OCI-M1 (cell line): ENCODE measurements at places on chromosomes 7 and 10.

- no peak for DNase-seq
These were observed 77.4 kb downstream of the PPP1R17 start for GRCh38 chr7:31764462-31764861.

GRCh38 chr10:116810895-116811294 is 38.4 kb upstream of the ENO4 start:
- no peak for DNase-seq

GRCh38 chr7:363626-364025 is 73.7 kb downstream of the FOXL3 start:
- no peak for DNase-seq

GRCh38 chr10:32348297-32349198 is 1.6 kb upstream of the EPC1 start:
- no peak for DNase-seq

DNA sequence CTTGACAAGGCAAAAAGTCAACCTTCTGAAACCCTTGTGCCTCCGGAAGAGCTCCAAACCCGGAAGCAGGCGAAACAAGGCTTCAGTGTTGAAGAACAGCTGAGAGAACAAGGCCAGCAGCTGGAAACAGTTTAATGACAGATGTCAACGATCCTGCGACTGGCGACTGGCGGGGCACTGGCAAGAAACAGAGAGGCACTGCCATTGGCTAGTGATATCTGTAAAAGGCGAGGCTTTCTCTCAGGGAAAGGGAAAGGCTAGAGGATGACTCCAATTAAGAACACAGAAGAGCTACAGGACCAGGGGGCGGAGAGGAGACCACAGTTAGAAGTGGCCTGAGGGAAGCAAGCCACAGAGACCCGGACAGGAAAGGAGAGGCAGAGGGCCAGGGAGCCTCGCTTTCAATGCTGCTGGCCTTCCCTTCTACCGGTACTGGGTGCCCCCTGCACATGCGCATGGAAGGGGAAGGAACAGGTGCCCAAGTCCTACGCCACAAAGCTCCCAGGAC is 19.4 kb downstream of the ITGB1 start:
- no peak for DNase-seq

- no peak for DNase-seq
These were observed 438.8 kb downstream of the HTR7 start for GRCh38 chr10:90418869-90419652.

DNA sequence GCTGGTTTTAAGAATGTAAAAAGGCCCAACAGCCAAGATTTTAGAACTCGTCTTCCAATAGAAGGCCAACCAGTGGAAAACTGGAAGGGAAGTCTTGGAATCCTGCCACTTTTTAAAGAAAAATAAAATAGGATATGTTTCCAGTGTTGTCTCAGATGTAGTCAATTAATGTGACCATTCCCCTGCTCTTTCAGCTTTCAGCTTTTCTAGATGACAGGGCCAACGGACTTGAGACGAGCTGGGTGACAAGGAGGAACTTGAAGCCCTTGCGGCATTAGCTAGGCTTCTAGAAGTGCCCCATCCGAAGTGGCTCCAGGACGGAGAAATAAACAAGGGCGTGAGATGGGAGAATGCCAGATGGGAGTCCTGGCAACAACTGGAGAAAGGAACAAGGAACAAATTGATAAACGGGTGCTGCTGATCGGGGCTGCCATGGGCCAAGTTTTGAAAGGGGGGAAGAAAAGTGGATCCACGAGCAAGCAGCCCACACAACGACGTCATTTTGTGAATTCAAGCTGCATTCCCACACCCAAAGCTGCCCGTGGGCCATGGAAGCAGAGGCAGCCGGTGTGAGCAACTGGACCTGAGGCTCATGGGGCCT is 42.3 kb downstream of the CTBP2 start:
- DNase-seq = no peak

- DNase-seq = peak; percentile 39
These were observed 8.9 kb upstream of the TRIM8 start for GRCh38 chr10:102635377-102635776.

DNA sequence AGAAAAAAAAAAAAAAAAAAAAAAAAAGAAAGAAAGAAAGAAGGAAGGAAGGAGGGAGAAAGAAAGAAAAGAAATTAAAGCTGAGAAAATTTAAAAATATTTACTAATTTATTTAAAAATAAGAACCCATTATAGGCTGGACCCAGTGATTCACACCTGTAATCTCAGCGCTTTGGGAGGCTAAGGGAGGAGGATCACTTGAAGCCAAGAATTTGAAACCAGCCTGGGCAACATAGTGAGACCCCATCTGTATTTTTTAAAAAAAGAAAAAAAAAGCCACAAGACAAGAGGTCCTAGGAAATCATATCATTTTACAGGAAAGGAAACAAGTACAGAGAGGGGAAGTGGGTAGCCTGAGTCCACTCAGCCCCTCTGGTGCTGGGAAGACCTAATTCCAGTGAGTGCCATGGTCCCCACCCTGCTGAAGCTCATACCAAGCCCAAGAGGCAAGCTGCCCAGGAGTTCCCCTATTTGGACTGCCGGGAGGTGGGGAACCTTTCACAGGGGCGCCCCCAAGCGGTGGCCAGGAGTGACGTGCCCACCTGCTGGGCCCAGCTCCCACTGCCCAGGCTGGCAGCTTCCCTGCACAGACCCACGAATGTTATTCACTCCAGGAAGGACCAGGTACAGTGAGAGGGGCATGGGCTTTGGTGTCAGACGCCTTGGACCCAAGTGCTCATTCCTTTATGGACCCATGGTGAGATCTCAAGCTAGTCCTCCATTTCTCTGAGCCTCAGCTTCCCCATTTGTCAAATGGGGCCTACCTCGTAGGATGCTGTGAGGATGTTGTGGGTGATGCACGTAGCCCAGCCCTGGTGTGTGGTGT is 133.6 kb downstream of the ZMIZ1 start:
- DNase-seq = peak; percentile 67

GRCh38 chr10:110540031-110540430 is 27.5 kb upstream of the SMC3 start:
- no peak for DNase-seq

- peak; percentile 74 for DNase-seq
These were observed 105.0 kb downstream of the PHTF2 start for GRCh38 chr7:77903597-77903996.

DNA sequence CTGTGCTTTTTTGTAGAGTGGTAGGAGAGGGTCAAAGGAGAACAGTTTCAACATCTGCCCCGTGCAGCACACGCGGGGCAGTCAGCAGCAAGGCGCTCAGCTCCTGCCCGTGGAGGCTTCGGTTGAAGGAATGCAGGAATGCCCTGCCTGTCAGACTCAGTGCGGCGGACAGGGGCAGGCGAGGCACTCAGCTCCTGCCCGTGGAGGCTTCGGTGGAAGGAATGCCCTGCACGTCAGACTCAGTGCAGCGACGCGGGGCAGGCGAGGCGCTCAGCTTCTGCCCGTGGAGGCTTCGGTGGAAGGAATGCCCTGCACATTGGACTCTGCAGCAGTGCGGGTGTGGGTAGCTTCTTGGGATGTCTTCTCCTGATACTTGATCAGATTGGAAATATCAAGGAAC is 37.0 kb downstream of the PPP2R2D start:
- DNase-seq = no peak

GRCh38 chr10:102419269-102420180 is 940 bp upstream of the PSD start:
- DNase-seq = peak; percentile 76

- no peak for DNase-seq
These were observed 58.5 kb upstream of the UBE3C start for GRCh38 chr7:157080111-157080730.

- DNase-seq = no peak
These were observed 149.3 kb downstream of the RNF133 start for GRCh38 chr7:122549578-122549977.

GRCh38 chr10:24920907-24921881 is 31.2 kb downstream of the PRTFDC1 start:
- peak; percentile 93 for DNase-seq

GRCh38 chr7:106071356-106071998 is 40.6 kb downstream of the SYPL1 start:
- DNase-seq = peak; percentile 56

GRCh38 chr10:71927776-71928592 is 36.2 kb upstream of the CHST3 start:
- no peak for DNase-seq

- no peak for DNase-seq
These were observed 8.4 kb downstream of the DBNL start for GRCh38 chr7:44052771-44053365.

DNA sequence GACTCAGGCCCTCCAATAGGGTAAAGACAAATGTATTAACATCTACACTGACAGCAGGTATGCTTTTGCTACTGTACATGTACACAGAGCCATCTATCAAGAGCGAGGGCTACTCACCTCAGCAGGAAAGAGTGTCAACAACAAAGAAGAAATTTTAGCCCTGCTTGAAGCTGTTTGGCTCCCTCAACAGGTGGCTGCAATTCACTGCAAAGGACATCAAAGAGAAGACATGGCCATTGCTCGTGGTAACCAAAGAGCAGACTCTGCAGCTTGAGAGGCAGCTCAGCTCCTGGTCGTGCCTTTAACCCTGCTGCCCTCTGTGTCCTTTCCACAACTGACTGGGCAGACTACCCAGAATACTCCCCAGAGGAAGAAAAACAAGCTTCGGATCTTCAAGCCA is 5.1 kb downstream of the AKR1B15 start:
- DNase-seq = no peak

DNA sequence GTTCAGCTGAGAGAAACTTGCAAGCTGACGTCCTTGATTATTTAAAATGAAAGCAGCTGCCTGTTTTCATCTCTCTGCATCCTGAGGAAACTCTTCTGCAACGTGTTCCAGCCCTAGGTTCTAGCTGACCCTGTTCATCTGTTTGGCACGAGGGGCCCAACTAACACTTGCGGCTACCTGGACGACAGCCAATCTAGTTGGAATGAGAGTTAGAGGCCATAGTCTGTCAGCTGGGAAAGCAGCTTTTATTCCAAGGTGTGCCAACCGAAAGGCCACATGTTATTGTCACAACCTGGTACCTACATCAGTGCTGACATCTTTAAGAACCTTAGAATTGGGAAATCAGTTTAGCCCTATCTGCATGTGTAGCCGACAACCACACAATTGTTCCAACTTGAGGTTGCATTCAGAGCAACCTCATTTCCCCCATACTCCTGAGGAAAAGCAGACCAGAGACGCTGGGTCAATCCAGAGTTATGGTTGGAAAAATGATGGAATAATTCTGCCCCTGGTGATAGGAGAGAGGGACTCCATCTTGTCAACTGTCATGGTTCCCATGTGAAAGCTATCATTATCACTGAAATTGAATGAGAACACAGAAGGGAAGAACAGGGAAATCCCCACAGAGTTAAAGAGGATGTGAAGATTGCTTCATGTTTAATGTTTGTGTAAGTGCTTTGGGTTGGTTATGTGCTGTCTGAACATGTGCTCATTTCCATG is 121.6 kb downstream of the EGFR start:
- no peak for DNase-seq

- no peak for DNase-seq
These were observed 28.9 kb upstream of the XRCC2 start for GRCh38 chr7:152704796-152705384.

- no peak for DNase-seq
These were observed 181.5 kb upstream of the PODXL start for GRCh38 chr7:131737746-131738465.

DNA sequence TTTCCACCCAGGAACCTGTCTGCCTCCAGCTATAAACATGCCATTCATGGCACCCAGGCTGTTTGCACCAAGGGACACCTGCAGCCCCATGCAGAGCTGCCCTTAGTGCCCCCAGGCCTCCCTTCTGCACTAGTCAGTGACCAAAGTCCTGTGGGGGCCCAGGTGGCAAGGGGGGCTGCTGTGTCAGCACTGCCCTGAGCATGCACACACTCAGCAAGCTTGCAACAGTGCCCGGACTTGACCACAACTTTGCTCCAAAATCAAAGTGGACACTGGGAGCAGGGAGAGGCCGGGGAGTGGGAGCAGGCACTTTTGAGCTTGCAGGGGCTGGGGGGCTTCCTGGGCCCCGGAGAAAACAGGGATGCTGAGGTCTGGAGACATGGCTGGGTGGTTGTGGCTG is 192.9 kb upstream of the MBL2 start:
- no peak for DNase-seq

DNA sequence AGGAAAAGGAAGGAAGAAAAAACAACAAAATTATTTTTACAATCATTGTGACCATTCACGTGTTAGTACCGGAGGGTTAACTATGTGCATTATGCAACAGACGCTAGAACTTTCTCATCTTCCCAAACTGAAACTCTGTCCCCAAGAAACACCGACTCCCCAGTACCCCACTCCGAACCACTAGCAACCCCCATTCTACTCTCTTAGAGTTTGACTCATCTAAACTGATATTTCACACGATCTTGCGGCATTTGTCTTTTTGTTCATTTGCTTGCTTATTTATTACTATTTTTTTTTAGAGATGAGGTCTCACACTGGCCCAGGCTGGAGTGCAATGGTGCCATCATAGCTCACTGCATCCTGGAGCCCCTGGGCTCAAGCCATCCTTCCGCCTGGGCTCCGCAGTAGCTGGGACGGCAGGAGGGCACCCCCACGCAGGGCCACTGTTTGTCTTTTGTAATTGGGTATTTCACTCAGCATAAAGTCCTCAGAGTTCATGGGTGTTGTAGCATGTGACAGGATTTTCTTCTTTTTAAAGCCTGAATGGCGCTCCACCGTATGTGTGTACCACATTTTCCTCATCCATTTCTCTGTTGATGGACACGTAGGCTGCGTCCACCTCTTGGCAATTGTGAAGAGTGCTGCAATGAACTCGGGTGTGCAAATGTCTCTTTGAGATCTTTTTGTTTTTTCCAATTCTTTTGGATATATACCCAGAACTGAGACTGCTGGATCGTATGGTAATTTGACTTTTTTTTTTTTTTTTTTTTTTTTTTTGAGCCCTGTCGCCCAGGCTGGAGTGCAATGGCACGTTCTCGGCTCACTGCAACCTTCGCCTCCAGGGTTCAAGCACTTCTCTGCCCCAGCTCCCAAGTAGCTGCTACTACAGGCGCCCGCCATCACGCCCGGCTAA is 9.5 kb downstream of the MNX1 start:
- peak; percentile 23 for DNase-seq

DNA sequence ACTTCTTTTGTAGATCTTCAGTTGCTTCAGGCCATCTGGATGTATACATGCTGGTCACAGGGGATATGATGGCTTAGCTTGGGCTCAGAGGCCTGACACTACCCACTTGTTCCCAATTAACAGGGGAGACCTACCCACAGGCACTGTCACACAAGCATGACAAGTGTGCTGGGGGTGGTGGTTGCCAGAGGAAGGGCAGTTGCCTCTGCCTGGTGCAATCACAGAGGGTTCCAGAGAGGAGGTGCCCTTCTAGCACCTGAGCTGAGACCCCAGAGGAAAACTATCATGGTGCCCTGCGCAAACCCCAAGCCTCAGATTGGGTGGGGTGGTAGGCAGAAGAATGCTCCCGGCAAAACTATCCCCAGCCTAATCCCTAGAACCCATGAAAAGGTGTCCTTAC is 65.6 kb upstream of the NANOS1 start:
- DNase-seq = no peak

- no peak for DNase-seq
These were observed 172.7 kb downstream of the GNAI1 start for GRCh38 chr7:80307227-80307856.
